ENCODE measurements at places on chromosomes 6 and 20.
A peak's percentile ranks its signal among the peaks of the same experiment; 100 is the strongest.

GRCh38 chr20:37152284-37152683 is 26.8 kb upstream of the RPN2 start:
- DNase-seq: no peak

DNA sequence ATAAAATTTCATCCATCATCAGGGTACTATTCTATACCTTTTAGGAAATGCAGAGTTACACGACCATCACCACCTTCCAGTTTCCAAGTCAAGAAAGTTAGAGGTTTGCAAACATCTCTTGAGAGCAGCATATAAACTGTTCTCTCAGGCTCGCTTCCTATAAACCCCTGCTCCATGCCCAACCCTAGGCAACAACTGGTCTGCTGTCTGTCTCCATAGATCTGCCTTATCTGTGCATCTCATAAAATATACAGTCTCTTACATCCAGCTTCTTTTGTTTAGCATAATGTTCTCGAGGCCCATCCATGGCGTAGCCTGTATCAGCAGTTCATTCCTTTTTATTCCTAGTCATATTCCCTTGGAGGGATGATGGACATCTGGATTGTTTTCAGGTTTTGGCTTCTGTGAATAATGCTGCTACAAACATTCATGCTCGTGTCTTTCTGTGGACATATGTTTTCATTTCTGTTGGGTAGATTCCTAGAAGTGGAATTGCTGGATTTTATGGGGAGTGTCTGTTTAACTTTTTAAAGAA is 6.1 kb downstream of the PTPRT start:
- DNase-seq: no peak

DNA sequence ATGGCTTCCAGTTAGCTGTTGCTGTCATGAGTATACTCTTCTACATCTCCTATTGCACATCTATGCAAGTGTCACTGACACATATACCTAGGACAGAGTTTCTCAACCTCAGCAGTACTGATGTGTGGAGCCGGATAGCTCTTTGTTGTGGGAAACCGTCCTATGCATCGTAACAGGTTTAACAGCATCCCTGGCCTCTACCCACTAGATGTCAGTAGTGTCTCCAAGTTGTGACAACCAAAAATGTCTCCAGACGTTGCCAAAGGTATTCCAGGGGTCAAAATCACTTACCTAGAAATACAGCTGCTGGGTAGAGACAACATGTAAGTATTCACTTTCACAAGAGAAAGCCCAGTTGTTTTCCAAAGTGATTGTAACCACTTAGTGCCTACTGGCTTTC is 637.6 kb downstream of the RNF144B start:
- DNase-seq: peak; percentile 46

DNA sequence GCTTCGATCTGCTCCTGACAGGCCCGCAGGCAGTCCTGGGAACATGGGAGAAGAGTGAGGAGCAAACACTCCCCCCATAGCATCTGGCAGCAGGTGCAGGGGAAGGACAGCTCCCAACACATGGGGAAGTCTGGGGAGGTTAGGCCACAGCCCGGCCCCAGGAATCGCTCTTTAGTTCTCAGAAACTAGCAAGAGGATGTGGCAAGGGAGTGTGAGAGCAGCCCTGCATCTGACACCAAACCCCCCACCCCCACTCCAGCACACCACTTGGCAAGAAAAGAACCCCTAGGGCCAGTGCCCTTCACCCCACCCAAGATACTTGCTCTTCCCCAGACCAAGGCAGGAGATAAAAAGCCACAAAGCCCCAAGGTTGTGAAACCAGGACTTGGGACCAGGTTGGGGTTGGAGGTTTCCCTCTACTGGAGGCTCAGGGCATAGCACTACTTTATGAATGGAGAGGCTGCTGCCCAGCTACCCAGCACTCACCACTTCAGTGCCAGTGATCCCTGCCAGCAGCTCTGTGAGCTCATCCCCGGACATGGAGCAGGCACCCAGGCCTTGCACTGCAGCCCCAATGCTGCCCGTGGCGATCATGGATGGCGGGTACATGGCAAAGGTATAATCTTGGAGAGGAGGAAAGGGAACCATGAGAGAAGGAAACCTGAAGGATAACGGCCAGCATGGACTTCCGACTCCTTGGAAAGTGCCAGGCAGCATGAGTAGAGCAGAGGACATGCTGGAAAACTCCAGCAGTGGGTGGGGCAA is 5.4 kb downstream of the CCND3 start:
- DNase-seq: peak; percentile 17

GRCh38 chr6:31407699-31408098 is 4.3 kb downstream of the MICA start:
- no peak for DNase-seq

GRCh38 chr6:88157106-88157505 is 9.0 kb downstream of the CNR1 start:
- DNase-seq: no peak

- DNase-seq: no peak
These were observed at the start of gene BPIFB1 for GRCh38 chr20:33282991-33283555. TSS of gene BPIFB1 (plus strand) at chr20:33283214. CDS start at chr20:33286074, 2,860 bp downstream.

DNA sequence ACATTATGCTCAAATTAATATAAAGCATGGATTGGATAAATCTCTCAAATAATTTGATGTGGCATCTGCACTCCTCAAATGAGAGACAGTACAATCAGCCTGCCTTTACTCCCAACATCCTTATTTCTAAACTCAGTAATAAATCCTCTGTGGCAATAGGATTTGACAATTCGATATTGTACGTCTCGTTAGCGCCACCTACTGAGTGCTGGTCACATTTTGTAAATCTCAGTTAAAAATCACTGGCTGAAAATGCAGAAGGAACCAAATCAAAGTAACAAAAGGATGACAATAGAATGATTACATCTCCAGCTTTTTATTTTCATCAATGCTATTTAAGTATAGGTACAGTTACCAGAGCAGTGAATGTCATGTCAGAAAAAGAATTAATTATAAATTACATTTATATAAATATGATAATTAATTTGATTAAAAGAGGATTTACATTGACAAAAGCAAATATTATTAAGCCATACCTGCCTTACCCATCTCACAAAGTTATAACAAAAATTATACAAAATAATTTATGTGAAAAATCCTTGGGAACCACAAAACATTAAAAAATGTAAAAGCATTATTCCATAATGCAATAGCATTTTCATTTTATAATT is 20.2 kb upstream of the GJE1 start:
- DNase-seq: peak; percentile 45

- DNase-seq: no peak
These were observed 665.7 kb upstream of the SLC35B3 start for GRCh38 chr6:9100869-9101580.

DNA sequence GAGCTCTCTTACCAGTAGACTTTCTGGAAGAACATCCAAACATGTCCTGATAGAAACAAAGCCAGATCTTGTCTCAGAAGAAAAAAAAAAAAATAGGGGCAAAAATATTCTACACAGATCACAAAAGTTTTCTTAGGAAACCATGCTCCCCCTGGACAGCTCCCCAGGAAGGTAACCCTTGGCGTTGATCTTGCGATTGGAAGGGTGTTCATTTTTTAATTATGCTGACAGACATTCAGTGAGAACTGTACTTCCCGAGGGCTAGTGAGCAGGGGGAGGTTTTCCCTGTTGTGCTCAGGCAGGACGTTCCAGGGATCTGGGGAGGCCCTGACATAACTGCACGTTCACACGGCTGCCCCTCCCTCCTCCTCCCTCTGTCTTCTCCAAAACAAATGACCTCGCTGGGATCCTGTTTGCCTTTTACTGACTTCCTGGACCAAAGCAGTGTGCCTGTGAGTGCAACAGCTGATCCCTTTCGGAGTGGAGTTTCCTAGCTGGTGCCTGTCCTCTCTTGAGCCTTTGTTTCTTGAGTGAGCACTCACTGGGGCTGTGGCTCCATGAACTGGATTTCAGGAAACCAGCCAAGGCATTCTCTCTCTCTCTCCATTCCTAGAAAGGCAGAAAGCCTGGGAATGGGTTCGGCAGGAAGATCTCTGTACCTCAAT is 46.7 kb downstream of the MARCKS start:
- no peak for DNase-seq

DNA sequence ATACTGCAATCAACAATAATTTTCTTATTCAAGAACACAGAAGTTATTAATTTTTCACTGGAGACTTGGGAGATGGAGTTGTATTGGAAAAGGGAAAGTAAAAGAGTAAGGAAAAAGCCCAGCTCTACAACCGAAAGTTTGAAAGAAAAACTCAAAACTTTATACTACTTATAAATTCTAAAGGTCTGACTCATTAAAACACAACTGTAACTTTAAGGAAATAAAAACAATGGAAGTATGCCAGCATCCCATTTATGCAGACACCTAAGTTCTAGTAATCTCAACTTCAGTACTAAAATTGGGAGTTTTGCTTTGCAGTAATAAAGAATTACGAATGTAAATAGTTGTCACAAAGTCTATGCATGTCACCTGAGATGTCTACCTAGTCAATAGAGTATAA is 80.6 kb downstream of the IRAK1BP1 start:
- DNase-seq: no peak

DNA sequence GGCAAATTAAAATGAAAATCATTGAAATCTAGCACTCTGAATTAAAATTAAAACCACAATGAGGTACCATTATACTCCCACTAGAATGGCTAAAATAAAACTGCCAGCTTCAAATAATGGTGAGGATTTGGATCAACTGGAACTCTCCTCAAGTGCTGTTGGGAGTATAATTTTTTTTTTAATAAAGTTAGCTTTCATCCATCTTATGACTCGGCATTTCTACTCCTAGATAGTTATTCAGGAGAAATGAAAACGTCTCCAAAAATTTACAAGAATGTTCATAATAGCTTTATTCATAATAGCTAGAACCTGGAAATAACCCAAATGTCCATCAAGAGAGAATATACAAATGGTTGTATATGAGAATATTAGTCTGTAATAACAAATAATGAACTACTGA is 63.2 kb downstream of the ASXL1 start:
- DNase-seq: no peak

GRCh38 chr6:106973018-106973835 is 1.3 kb downstream of the CD24 start:
- peak; percentile 25 for DNase-seq

- DNase-seq: no peak
These were observed 21.6 kb upstream of the GJA1 start for GRCh38 chr6:121413879-121414278.

- DNase-seq: no peak
These were observed 24.6 kb downstream of the JAG1 start for GRCh38 chr20:10649080-10649796.

- no peak for DNase-seq
These were observed 236.7 kb upstream of the HS3ST5 start for GRCh38 chr6:114579486-114579885.

DNA sequence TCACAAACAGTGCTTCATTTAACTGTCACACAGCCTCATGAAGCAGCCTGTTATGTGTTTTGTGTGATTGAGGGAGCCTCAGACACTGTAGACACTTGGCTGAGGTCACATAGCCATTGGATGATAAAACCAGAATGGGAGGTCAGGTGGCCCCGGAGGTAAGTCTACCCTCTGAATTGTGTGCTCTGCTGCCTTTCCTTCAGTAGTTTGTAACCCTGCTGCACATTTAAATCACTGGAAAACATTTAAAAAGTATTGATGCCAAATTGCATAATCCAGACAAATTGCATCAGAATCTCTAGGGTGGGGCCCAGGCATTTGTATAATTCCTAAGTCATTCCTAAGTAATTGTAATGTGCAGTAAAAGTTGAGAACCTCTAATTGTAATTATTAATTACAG is 85.2 kb upstream of the ECI2 start:
- no peak for DNase-seq

DNA sequence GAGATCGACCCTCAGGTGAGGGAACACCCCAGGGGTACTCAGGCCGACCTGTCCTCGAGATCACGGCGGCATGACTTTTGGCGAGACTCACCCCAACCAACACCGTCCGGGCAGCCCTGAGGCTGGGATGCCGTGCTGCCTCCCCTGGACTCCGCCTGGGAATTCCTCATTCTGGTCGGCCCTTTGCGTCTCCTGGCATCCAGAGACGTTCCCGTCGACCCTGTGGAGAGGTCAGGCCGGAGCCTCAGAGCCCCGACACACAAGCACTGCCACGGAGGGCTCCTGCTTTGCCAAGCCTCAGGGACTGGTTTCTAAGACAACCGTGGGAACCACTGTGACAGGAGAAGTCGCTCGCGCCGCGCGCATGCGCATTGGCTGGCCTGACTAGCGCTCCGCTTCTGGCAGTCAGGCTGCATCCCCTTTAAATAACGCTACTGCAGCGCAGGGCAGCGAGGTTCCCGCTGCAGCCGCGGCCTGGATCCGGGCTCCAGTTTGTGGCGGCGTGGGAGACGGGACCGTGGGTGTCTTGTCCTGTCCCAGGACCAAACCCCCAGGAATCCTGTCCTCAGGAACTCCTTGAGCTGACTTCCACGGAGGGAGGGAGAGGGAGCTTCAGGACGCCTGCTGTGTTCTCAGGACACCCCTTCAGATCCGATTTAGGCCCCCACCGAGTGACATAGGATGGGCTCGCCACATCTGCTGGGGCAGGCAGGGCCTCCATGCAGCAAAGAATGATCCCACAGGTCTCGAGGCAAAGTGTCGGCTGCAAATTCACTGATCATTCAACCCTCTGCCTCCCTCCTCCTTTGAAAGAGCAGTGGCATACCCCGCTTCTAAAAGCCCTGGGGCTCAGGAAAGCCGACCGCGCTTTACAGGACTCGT is 163.2 kb upstream of the ZNF337 start:
- DNase-seq: peak; percentile 73

DNA sequence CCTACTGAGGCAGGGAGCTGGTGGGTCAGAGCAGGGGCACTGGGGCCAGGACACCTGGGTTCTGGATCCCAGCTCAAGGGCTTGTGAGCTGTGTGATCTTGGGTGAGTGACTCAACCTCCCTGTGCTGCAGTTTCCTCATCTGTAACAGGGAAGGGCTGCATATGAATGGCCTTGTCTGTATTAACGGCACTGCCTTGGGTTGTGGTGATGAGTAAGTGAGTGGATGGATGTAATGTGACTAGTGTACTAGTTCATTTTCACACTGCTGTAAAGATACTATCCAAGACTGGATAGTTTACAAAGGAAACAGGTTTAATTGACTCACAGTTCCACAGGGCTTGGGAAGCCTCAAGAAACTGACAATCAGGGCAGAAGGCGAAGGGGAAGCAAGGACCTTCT is 233.5 kb downstream of the TAF4 start:
- DNase-seq: no peak

DNA sequence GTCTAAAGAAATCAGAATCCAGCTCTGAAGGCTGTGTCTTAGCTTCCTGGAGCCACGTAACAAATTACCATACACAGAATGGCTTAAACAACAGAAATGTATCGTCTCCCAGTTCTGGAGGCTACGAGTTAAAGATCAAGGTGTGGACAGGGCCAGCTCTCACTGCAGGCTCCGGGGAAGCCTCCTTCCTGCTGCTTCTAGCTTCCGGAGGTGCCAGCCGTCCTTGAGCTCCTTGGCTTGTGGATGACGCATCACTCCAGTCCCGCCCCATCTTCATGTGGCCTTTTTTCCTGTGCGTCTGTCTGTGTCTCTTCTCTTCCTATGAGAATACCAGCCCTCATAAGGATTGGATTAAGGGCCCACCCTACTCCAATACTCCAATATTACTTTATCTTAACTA is 319.1 kb upstream of the QKI start:
- DNase-seq: no peak

GRCh38 chr20:59314997-59315396 is 14.6 kb downstream of the EDN3 start:
- DNase-seq: no peak

GRCh38 chr6:157531986-157532365 is 151.0 kb downstream of the ZDHHC14 start:
- DNase-seq: no peak

GRCh38 chr20:12243327-12243726 is 325.6 kb downstream of the BTBD3 start:
- DNase-seq: no peak

Data from NCI-H1092 (cell line).